NCI-H774 (cell line): ENCODE measurements at places on chromosomes 6 and 20.

DNA sequence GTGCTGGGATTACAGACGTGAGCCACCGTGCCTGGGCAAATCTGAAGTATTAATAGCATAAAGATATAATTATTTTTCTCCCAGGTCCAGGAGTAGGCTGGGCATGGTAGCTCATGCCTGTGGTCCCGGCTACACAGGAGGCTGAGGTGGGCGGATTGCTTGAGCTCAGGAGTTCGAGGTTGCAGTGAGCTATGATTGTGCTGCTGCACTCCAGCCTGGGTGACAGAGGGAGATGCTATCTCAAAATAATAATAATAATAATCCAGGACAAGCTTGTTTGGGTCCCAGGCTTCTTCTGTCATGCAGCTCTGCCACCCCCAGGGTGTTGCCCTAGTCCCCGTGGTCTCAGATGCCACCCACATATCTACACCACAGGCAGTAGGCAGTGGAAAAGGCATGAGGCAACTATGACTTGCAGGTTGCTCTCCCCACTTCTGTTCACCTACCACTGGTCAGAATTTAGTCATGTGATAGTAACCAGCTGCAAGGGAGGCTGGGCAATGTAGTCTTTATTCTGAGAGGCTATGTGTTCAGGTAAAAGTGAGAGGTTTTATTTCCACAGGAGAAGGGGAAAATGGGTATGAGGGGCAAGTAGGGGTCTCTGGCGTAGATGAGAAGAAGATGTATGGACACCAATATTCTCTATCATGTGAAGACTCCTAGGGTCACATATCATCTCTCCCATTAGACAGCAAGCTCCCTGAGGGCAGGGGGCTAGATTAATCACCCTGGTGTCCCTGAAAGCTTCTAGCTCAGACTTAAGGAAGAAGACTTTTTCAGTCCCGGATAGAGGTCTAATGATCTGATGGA lies 25.7 kb downstream of the TCF15 start:
- no peak for DNase-seq

GRCh38 chr6:167858086-167858591 lies 31.4 kb downstream of the AFDN start:
- DNase-seq: no peak

GRCh38 chr20:7975851-7976414 lies 35.7 kb upstream of the HAO1 start:
- no peak for DNase-seq

GRCh38 chr6:57216235-57217101 lies 5.6 kb downstream of the RAB23 start:
- no peak for DNase-seq

DNA sequence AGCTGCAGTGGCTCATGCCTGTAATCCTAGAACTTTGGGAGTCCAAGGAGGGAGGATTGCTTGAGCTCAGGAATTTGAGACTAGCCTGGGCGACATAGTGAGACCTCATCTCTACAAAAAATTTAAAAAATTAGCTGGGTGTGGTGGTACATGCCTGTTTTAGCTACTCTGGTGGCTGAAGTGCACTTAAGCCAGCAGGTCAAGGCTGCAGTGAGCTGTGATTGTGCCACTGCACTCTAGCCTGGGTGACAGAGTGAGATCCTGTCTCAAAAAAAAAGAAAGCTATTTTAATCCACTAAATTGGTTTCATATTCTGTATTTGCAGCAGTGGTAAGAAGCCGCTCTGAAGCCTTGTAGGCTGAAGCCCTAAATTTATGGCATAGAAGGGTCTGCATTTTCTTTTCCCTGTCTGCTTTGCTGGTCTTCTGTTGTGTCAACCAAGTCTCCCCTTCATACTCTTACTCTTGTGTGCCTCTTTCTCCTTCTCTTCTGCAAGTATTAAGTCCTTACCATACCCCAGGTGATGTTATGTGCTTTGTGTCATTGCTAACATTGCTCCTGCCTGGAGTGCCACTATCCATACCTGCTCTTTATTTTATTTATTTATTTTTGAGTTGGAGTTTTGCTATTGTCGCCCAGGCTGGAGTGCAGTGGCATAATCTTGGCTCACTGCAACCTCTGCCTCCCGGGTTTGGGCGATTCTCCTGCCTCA lies 70.9 kb downstream of the MYO6 start:
- no peak for DNase-seq

- no peak for DNase-seq
These were observed 43.0 kb downstream of the THBS2 start for GRCh38 chr6:169210611-169211010.

DNA sequence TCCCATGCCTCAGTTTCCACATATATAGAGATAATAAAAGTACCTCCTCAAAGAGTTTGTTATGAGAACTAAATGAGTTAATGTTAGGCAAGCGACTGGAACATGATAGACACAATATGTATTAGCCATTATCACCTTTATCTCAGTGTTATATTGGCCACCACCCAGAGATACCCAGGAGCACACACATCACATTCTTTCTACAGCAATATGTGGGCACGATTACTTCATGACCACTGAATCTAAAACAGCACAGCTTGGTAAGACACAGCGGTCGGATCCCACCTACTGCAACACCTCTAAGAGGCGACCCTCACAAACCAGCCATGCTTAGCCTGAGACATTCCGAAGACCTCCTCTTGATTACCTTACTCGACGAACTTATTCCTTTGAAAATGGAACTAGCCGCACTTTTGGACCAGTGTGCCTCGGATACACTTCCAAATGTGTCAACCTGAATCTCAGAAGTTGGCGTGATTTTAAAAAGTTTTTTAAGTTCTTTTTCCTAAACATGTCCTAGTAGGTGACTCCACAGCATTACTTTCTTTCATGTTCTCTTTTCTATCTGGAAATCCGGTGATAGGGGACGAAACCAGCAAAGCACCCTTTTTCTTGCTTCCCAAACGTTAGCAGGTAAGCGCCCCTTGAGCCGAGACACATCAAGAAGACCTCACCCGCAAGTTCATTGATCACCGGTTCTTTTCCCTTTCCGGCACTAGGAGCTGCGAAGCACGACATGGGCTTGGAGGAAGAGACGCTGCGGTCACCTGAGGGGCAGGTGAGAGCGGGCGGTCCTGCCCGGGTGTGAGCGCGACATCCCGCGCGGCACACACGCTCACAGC lies 923 bp downstream of the GMDS start:
- DNase-seq: no peak

- DNase-seq: no peak
These were observed 154.9 kb upstream of the MLN start for GRCh38 chr6:33958526-33959328.

GRCh38 chr6:43699564-43700186 lies 12.1 kb upstream of the MRPS18A start:
- peak; percentile 45 for DNase-seq

- DNase-seq: peak; percentile 97
These were observed at the start of gene MAP7 for GRCh38 chr6:136550330-136551071. Gene MAP7 (minus strand): TSS chr6:136550422. CDS start chr6:136550408, 14 bp downstream.

- DNase-seq: no peak
These were observed 223.9 kb downstream of the ERMARD start for GRCh38 chr6:169975286-169975685.

DNA sequence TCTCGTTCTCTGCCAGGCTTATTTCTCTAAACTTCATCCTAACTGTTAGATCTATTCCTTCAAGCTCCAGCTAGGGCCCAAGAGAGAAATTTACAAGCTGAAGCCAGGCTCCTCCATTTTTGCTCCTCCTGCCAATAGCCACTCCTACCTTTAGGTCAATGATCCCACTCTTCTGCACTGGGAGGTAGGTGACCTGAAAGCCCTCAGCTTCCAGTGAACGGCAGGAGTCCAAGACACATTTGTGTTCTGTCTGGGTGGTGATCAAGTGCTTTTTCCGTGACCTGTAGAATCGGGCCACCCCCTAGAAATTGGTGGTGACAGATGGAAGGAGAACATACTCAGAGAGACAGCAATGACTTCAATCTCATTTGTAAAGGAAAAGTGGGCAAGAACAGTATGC lies 8.9 kb downstream of the NFS1 start:
- DNase-seq: no peak

DNA sequence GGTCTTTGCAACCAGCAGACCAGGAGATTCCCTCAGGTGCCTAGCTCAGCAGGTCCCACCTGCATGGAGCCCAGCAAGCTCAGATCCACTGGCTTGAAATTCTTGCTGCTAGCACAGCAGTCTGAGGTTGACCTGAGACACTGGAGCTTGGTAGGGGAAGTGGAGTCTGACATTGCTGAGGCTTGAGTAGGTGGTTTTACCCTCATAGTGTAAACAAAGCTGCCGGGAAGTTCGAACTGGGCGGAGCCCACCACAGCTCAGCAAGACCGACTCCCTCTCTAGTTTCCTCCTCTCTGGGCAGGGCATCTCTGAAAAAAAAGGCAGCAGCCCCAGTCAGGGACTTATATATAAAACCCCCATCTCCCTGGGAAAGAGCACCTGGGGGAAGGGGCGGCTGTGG lies 34.3 kb downstream of the PRSS35 start:
- no peak for DNase-seq

DNA sequence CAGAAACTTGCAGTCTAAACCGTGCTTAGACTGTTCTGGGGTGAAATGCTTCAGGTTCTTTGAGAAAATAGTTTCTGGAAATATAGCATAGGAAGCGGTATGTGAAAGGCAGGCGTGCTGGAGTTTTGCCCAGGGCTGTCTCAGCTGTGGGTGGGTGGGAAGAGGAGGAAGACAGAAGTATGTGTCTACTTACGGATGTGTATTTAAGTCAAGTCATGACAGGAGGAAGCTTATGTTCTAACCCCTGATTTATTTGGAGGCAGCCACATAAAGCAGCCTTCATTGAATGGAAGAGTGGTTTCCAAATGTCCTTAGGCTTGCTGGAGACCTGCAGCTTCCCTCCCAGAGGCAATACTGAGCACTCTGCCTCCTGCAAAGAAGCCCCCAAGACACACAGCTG lies 345.8 kb upstream of the PRND start:
- DNase-seq: no peak

- DNase-seq: no peak
These were observed 557.3 kb upstream of the CDH4 start for GRCh38 chr20:60694763-60695162.

DNA sequence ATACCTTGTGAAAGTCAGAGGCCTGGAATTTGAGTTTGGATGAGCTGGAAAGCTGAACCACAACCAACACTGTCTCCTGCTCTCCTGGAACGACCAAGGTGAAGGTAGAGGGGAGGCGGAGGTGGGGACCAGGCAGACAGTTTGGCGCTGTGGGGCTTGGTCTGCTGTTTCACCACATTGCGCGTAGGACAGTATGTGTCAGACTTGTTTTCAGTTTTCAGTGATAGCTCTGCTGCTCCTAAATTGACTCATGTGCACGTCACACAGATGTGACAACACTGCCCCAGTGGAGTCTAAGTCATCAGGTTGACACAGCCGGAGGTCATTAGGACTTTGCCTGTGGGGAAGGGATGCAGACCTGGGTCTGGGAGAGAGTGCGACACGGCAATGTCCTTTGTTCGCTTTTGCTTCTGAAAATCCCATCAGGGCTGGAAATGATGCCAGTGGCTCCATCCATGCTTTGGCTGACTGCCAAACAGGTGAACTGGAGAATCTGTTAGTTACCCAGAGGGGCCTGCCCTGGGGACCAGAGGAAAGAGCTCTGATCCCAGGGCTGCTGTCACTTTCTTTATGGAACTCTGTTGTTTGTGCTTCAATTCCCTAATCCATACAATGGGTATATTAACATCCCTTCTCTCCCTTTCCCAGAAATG lies 255.5 kb downstream of the CDC5L start:
- DNase-seq: no peak

DNA sequence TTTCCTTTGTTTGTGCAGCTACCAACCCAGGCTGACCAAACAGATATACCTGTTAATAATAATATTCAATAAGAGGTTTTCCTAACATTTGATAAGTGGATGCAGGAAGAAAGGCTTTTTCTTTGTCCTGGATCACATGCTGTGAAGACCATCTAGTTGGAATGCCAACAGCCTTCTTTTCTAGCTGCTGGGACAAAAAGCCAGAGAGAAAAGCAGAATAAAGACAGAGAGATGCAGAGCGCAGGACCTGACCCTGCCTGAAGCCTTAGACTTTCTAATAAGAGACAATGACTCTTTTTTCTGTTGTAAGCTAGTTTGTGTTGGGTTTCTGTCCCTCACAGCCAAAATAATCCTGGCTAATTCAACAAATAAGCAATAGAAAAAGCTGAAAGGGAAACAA lies 308.2 kb downstream of the PHF3 start:
- DNase-seq: no peak

GRCh38 chr20:62030834-62031434 lies 34.7 kb downstream of the TAF4 start:
- DNase-seq: no peak

DNA sequence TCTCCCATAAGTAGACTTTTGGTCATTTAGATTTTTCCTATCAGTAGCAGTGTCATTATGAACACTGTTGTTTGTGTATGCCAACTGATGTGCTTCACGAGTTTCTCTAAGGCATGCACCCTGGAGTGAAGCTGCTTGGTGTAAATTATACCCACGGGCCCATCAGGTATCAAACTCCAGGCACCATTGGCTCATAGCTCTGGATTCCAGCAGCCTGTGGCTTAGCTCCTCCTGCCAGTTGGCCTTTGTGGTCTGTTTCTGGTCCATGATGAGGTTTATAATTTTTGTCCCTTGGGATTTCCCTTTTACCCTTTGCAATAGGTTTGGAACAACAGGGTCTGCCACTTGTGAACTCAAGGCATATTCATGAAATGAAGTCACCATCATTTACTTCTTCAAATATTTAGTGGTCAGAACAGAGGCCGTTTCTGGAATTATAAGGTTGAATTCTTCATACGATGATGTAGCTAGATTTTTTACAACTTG lies 350.5 kb downstream of the PRL start:
- no peak for DNase-seq

DNA sequence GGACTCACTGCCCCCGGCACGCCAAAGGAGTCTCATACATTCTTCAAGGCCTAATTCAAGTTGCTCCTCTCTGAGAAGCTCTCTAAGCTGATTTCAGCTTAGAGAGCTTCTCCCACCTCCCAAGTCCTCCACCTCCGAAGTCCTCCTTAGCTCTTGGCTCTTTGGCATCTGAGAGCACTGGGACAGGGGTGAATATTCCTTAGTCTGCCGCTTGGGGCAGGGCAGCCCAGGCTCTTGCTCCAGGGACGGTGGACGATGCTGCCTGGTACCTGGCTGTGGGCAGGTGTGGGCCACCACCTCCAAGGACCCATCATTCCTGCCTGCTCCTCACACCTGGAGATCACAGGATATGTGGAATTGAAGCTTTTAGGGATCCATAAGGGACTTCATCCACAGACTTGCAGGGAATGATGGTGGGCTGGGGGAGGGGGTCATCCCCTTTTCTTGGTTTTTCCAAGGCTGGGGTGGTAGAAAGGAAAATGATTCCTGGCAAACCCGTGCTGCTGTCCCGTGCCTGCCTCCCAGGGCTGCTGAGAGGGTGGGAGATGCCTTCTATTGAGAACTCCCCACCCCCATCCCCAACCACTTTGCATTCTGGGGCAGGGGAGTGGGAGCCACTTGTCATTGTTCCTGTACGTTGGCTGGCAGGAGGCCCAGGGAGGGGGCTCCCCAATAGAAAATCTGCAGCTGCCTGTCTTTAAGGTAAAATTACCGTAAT lies 57.4 kb downstream of the ARHGAP40 start:
- DNase-seq: no peak

DNA sequence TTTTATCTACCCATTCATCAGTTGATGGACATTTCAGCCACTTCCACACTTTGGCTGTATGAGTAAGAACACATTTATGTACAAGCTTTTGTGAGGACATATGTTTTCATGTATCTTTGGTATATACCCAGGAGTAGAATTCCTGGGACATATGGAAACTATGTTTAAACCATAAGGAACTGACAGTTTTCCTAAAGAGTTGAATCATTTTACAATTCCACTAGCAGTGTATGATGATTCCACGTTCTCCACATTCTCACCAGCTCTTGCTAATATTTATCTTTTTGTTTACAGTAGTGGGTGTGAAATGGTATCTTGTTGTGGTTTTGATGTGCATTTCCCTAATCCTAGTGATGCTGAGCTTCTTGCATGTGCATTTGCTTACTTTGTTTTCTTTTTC lies 338.1 kb downstream of the PLCB1 start:
- no peak for DNase-seq
